Stimulated activated CD8-positive, alpha-beta memory T cell treated with anti-CD3 and anti-CD28 coated beads, Interleukin-7, amount 100 ng/mL, for 1 hour (primary cell): ENCODE measurements at places on chromosomes 6 and 20.

- DNase-seq = no peak
Measured at GRCh38 chr6:159008656-159009288, 8.8 kb upstream of the RSPH3 start.

- DNase-seq = no peak
Measured at GRCh38 chr20:8918145-8918544, 150.7 kb upstream of the PLCB4 start.

DNA sequence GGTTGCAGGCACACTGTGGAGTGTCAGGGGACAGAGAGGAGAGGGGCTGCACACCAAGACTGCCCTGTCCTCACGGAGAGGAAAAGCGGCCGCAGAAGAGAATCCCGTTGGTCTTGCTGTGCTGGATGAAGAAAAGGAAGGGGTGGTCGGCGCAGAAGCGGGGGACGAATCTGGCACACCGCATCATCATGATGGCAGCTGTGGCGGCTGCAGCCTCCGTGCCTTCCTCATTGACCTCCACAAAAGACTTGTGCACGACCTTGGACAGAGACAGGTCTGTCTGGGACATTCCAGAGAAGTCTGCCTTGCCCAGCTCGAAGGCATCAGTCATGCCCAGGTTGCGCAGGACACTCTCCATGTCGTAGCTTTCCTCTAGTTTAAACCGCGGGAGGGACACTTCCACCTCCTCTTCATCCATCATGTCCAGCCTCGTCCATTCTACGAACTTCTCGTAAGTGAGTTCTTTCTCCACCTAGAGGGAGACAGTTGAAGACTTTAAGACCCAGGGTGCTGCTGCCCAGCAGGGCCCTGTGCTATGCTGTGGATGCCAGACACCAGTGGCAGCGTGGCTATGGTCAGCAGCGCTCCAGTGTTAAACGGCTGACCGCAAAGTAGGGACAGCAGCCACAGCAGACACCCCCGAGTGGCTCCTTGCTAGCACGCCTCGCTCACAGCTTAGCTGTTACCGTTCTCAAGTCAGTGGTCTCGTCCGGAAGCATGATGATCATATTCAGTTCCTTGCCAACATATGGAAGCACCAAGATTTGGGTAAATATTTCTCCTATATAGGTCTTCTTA lies 22.9 kb downstream of the SERPINB6 start:
- DNase-seq = no peak

- no peak for DNase-seq
Measured at GRCh38 chr6:22253955-22254655, 42.7 kb downstream of the PRL start.

DNA sequence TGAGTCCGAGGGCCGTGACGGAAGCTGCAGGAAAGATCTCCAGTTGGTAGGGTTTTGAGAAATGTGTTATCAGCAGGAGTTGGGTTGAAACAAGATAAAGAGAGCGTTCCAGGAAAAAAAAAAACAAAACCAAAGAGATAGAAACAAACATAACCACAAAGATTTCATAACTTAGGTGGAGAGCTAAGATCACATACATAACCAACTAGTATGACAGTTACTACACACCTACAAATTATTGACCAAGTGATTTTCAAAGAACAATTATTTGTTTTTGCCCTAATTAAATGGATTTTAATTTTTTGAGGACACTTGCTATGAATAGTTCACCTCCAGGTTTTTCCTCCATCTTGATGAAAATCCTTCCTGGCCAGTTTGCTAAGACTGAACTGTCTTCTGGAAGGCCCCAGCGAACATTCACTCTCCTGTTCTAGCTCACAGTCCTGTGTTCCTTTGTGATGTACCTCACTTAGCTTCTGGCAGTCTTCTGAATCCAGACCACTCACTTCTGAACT lies 69.4 kb downstream of the SNX9 start:
- no peak for DNase-seq

DNA sequence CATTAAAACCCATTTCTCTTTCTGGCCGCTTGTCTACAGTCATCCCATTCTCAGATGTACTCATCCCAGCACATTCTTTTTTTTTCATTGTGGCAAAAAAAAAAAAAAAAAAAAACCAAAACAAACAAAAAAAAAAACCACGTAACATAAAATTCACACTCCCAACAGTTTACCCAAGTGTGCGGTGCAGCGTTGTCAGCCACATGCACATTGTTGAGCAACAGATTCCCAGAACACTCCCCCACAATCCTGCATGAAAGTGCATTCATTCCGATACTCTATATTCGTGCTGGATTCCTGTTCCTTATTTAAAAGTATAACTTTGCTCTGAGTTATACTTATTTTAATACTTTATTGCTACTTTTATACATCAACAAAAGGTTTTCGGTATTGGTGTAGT lies 96.0 kb downstream of the SASH1 start:
- no peak for DNase-seq

GRCh38 chr6:63793465-63794137 lies 158.0 kb downstream of the PHF3 start:
- no peak for DNase-seq
